ENCODE measurements at places on chromosomes 12 and 14.

DNA sequence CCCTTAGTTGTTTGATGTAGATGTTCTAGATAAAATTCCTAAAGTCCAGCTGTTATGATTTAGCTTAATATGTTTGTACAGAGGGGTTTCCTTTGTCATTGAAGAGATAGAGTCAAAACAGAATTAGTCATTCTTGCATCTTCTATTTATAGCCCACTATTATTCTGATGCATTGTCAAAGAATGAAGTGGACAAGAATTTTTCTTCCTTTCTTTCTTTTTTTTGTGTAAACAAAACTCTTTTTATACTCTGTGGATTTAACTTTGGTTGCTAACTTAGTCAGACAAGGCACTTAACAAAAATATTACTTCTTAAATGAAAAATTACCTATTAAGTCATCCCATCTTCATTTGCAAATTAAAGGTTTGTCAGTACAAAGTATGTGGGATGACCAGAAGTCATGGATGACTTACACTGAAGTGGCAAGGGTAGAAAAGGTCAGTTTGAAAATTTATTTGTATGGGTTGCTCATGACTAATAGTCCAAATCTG is 215.6 kb upstream of the DDHD1 start:
- DNase-seq = no peak
- peaks cover 21% of the 10 kb centered on the region for H3K4me1 ChIP-seq
- H3K36me3 ChIP-seq = no peaks in the 10 kb centered on the region
- H3K4me3 ChIP-seq = no peak overlapping the region
- H3K27me3 ChIP-seq = no peaks in the 10 kb centered on the region

DNA sequence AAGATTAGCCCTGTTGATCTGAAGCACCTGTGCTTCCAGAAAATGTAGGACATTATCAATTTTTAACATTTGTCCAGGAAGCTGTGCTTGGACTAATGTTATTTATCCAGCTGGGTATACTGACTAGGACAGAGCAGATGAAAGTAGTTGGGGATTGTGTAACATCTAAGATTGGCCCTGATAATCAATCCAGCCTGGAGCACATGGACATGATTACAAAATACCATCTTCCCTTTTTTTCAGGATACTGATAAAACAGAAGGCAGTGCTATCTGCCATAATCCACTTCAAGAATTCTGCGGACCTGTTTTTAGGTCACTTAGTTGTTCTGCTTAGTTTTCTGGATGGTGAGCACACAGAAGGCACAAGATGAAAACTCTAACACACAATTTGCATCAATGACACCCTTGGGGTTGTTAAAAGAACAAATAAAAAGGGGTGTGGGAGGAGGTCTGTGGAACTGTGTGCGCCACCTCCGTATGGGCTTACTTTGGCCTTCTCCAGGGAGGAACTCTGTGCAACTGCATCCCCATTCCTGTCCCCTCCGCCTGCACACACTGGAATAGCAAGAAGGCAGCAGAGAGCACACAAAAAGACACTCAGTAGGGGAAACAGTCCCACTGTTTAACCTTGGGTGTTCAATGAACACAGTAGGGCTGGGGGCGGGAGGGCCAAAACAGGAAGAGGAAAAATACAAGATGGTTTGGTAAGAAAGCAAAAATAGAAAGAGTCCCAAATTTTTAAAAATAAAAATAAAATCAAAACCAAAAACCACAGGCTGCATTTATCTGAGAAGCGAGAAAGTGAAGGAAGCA is 31.1 kb upstream of the DUSP6 start:
- H3K27me3 ChIP-seq = no peaks in the 10 kb centered on the region
- DNase-seq = no peak
- H3K4me3 ChIP-seq = no peak overlapping the region
- H3K36me3 ChIP-seq = no peaks in the 10 kb centered on the region

DNA sequence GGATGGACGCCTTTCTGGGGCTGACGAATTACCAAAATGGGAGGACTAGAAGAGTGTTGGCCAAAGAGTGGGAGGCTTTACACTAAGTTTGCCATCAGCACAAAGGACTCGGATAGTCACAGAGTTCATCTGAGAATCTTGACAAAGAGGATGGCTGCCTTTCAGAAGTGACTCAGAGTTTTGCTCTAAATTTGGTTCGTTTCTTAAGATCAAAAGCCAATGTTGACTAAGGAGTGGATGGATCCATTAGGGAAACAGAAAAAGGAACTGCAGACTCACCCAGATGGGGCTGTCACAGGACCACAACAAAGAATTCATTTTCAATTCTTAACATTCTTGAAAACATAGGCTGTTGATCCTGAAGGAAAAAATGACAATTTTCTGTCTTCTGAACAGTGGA is 81.3 kb upstream of the DUSP6 start:
- DNase-seq = no peak
- H3K36me3 ChIP-seq = no peaks in the 10 kb centered on the region
- no peaks in the 10 kb centered on the region for H3K4me1 ChIP-seq
- H3K27ac ChIP-seq = no peak overlapping the region
- H3K27me3 ChIP-seq = no peaks in the 10 kb centered on the region

GRCh38 chr14:24798911-24799462 is 165.0 kb upstream of the GZMB start:
- no peaks in the 10 kb centered on the region for H3K36me3 ChIP-seq
- no peak overlapping the region for H3K27ac ChIP-seq
- no peaks in the 10 kb centered on the region for H3K27me3 ChIP-seq
- H3K4me1 ChIP-seq = no peaks in the 10 kb centered on the region

DNA sequence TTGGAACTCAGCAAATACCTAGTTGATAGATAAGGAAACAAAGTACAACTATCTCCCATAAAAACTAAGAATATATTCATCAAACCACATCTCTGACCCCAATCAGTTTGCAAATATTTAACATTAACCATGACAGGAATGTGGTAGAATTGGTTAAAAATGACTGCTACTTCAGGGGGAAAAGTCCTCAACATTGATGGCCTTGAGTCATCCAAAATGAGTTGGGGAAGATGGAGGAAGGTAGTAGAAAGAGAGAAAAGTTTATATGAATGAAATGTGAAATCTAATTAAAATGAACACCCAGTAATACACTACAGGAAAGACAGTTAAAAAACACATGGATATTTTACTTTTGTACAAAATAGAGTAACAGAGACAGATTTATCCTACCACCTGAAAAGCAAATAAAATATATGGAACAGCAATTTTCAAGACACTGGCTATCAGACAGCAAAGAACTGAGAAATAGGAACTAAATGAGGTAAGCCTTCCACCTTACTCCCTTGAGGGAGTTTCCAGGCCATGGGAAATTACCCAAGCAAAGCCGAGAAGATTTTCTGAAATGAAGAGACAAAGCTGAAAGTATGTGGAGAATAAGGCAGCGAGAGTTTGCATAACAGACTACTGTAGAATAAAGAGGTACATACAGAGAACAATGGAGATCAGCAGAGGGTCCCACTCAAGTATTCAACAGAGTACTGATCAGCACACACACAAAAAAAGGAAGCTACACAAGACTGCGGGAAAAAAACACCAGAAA is 49.6 kb downstream of the TC2N start:
- no peaks in the 10 kb centered on the region for H3K27me3 ChIP-seq
- no peaks in the 10 kb centered on the region for H3K36me3 ChIP-seq
- peak; percentile 46 for DNase-seq
- H3K4me3 ChIP-seq = no peak overlapping the region

GRCh38 chr14:80504781-80505180 is 293.5 kb upstream of the DIO2 start:
- H3K27me3 ChIP-seq = no peaks in the 10 kb centered on the region
- no peak for DNase-seq
- H3K4me1 ChIP-seq = no peaks in the 10 kb centered on the region

DNA sequence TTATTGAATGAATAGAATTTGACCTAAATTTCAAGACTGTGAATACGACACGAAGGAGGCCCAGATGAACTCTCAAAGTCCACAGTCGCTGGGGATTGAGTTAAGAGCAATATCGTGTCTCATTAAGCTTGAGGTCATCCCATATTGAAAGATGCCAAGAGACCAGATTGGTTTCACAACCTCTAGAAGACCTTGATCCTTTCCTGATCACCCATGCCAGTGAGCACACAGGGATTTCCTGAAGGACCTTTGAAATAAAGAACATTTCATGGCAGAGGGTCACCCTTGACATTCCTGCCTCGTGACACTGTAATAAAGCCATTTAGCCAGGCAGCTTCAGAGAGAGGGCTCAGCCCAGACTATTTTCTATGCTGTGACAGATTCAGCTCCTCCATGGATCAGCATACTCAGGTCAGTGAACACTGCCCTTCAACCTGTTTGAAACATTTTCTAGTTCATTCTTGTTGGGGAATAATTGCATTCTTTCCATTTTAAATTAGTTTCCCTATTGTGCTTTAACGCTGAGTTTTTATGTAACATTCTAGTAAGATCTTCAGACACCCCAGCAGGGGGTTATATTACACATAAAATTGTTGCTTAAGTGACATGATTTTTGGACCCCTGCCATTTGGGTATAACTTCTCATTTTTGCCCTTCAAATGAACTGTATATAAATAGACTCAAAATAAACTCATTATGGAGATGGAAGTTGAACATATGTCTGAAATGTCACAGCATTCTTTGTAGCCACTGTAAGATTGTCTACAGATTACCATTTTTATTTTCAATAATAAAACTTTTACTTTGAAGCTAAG is 213.2 kb downstream of the C12orf50 start:
- H3K27me3 ChIP-seq = no peaks in the 10 kb centered on the region
- H3K36me3 ChIP-seq = no peaks in the 10 kb centered on the region
- no peak overlapping the region for H3K4me3 ChIP-seq
- DNase-seq = no peak

DNA sequence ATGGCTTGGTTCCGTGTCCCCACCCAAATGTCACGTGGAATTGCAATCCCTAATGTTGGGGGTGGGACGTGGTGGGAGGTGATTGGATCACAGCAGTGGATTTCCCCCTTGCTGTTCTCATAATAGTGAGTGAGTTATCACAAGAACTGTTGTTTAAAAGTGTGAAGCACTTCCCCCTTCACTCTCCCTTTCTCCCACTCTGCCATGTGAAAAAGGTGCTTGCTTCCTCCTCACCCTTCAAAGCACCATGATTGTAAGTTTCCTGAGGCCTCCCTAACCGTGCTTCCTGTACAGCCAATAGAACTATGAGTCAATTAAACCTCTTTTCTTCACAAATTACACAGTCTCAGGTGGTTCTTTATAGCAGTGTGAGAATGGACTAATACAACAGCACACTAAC is 5.3 kb upstream of the CEP128 start:
- H3K4me1 ChIP-seq = 0 out of 2 replicates have a peak, but pooled peaks cover 6% of the 10 kb centered on the region
- no peak overlapping the region for H3K4me3 ChIP-seq
- no peaks in the 10 kb centered on the region for H3K27me3 ChIP-seq
- H3K27ac ChIP-seq = no peak overlapping the region
- no peak for DNase-seq

DNA sequence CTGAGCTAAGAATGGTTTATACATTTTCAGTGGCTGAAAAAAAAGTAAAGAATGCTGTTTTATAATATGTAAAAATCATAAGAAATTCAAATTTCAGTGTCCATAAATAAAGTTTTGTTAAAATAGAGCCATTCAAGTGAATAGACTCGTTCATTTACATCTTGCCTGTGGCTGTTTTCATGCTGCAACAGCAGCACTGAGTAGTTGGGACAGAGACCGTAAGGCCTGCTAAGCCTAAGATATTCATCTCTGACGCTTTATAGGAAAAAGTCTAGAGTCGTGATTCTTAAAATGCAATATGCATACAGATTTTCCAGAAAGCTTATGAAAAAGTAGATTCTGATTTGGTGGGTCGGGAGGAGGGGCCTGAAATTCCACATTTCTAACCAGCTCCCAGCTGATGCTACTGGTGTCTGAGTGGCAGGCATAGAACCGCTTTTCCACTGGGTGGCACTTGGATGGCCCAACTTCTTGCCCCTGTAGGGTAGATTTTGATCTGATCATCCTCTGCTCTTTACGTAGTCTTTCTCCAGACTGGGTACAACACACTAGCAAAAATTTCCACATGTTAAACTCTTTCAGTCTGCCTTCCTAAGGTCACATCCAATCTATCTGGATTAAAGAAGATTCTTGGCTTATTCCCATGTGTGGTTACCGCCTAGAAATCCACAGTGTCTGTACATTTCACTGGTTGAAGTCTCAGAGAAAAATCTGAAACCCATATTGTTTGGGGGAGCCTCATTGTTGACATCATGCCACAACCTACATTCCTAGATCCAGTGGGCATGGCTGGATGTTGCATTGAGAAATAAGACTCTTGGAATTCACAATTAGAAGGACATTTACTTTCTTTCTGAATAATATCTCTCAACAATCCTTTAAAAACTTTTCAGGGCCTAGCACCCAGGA is 151.2 kb downstream of the C12orf75 start:
- peaks cover 24% of the 10 kb centered on the region for H3K4me1 ChIP-seq
- no peaks in the 10 kb centered on the region for H3K36me3 ChIP-seq
- H3K27me3 ChIP-seq = no peaks in the 10 kb centered on the region
- H3K4me3 ChIP-seq = no peak overlapping the region
- no peak overlapping the region for H3K27ac ChIP-seq

DNA sequence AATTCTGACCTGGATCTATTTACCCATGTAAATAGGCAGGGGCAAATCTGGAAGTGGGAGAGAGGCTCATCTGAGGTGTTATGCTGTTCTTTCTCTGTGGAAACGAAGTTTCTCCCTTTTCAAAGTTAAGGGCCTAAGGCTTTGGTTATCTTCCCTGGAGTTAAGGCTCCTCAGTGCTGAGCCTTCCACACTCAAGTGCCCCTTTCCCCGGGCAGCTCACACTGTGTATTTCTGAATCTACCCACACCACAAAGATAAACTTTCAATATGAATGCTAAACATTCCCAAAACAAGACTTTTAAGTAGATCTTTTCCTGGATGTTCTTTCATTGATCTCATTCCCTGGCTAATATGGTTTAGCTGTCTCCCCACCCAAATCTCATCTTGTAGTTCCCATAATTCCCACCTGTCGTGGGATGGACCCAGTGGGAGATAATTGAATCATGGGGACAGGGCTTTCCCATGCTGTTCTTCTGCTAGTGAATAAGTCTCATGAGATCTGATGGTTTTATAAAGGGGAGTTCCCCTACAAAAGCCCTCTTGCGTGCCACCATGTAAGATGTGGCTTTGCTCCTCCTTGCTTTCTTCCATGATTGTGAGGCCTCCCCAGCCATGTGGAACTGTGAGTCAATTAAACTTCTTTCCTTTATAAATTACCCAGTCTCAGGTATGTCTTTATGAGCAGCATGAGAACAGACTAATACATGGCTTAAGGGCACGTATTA is 251.1 kb downstream of the NAV3 start:
- H3K4me3 ChIP-seq = no peak overlapping the region
- no peaks in the 10 kb centered on the region for H3K36me3 ChIP-seq
- H3K4me1 ChIP-seq = no peaks in the 10 kb centered on the region
- DNase-seq = no peak
